ENCODE measurements at places on chromosomes 2 and 18. TPM values are rescaled to one million over a fixed set of nuclear protein-coding genes. Genes with fewer than 3 reads are reported as not detected.

DNA sequence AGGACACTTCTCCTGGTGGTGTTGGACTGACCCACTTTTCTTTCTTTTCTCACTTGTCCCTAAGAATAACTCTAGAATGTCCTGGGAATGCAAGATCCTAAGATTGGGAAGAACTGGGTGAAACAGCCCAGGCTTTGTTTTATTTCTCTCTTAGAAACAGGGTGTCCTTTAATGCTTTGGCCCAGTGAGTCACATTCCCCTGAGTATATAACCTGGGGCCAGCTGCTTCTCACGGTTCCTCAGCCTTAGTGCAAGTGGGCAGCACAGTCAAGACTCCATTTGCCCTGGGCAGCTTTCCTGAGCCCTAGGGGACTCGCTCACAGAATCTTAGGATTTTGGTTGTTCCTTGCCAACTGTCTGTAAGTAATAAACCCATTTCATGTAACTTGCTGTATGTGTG lies 355.0 kb downstream of the DSC3 start:
- DNase-seq: no peak
- H3K27ac ChIP-seq: no peak overlapping the region
- H3K27me3 ChIP-seq: no peaks in the 10 kb centered on the region
- no peaks in the 10 kb centered on the region for H3K36me3 ChIP-seq
- no peaks in the 10 kb centered on the region for H3K4me1 ChIP-seq

- H3K27ac ChIP-seq: no peak overlapping the region
- no peak overlapping the region for H3K4me3 ChIP-seq
- H3K27me3 ChIP-seq: no peaks in the 10 kb centered on the region
- H3K4me1 ChIP-seq: no peaks in the 10 kb centered on the region
- DNase-seq: no peak
Measured at GRCh38 chr18:48100651-48101165, 170.2 kb upstream of the SMAD2 start.

C2orf78 gene
- total RNA-seq: not detected

REG1A gene
- total RNA-seq: 9.4 TPM

GRCh38 chr2:157685572-157685971 lies 56.9 kb upstream of the ACVR1C start:
- no peaks in the 10 kb centered on the region for H3K36me3 ChIP-seq
- DNase-seq: no peak
- H3K27me3 ChIP-seq: no peaks in the 10 kb centered on the region
- H3K4me1 ChIP-seq: no peaks in the 10 kb centered on the region

GRCh38 chr2:179336782-179337534 lies 72.3 kb upstream of the SESTD1 start:
- no peak overlapping the region for H3K27ac ChIP-seq
- H3K36me3 ChIP-seq: no peaks in the 10 kb centered on the region
- H3K27me3 ChIP-seq: no peaks in the 10 kb centered on the region
- H3K4me1 ChIP-seq: no peaks in the 10 kb centered on the region

DNA sequence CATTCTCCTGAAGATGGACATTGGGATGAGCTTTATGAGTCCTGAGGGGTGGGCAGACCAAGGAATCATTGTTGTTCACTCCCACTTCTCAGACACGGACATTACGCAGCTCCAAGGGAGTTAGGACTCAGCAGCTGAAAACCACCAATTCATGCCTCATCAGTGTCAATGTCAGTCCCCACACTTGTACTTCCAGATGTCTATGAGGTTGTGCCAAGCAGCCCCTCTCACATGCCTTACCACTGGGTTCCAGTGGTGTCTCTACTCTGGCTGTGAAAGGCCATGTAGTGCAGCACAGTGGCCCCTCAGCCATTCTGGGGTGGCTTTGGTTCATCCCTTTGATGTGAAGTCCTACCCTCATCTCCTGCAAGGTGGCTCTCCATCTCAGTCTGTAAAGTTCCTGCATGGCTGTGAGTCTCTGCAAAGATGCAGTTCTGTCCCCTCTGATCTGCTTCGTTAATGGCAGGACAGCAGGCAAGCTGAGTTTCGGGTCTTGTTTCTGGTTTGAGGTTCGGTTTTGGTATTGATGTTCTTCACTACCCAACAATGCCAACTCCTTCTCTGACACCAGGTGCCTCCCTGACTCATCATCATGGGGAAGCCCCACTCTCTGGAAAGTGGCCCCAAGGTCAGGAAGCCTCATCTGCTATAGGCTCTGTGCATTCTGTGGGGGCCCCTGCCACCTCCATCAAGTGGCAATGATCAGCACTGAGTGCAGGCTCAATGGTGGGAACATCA lies 14.0 kb upstream of the COL6A3 start:
- no peaks in the 10 kb centered on the region for H3K27me3 ChIP-seq
- peak overlapping the region; percentile 8 for H3K27ac ChIP-seq
- H3K4me1 ChIP-seq: peaks cover 49% of the 10 kb centered on the region
- H3K4me3 ChIP-seq: no peak overlapping the region
- DNase-seq: no peak
- H3K36me3 ChIP-seq: no peaks in the 10 kb centered on the region

PROM2 gene
- 0.39 TPM for total RNA-seq

CFAP221 gene
- not detected for total RNA-seq

- H3K4me1 ChIP-seq: no peaks in the 10 kb centered on the region
- H3K27ac ChIP-seq: no peak overlapping the region
- no peak for DNase-seq
- no peak overlapping the region for H3K4me3 ChIP-seq
- H3K36me3 ChIP-seq: no peaks in the 10 kb centered on the region
Measured at GRCh38 chr2:159545085-159545484, 71.3 kb downstream of the BAZ2B start.

ROCK1 gene
- total RNA-seq: 64.2 TPM

- H3K4me3 ChIP-seq: no peak overlapping the region
- no peak for DNase-seq
- no peaks in the 10 kb centered on the region for H3K36me3 ChIP-seq
- peaks cover 14% of the 10 kb centered on the region for H3K27me3 ChIP-seq
Measured at GRCh38 chr2:26463244-26464192, 14.4 kb downstream of the OTOF start.

CCNYL1 gene
- 11.0 TPM for total RNA-seq

DNA sequence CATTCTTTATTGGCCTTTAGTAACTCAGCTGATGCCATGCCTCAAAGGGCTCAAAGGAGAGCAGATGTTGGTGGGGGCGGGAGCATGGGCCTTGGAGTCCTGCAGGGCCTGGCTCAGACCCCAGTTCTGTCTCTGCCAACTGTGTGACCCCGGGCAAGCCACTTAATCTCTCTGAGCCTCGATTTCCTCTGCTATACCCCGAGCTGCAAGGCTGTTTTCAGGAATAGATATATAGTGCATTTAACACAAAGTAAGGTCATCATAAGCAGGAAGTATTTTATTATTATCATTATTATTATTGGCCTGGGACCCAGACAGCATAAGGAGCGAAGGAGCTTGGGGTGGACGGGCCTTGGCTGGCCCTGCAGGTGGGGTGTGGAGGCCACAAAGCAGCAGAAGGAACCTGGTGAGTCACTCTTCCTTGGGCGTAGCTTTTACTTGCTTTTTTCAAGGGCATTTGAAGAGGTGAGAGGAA lies 162.7 kb downstream of the INHBB start:
- H3K36me3 ChIP-seq: no peaks in the 10 kb centered on the region
- H3K4me1 ChIP-seq: no peaks in the 10 kb centered on the region

DNA sequence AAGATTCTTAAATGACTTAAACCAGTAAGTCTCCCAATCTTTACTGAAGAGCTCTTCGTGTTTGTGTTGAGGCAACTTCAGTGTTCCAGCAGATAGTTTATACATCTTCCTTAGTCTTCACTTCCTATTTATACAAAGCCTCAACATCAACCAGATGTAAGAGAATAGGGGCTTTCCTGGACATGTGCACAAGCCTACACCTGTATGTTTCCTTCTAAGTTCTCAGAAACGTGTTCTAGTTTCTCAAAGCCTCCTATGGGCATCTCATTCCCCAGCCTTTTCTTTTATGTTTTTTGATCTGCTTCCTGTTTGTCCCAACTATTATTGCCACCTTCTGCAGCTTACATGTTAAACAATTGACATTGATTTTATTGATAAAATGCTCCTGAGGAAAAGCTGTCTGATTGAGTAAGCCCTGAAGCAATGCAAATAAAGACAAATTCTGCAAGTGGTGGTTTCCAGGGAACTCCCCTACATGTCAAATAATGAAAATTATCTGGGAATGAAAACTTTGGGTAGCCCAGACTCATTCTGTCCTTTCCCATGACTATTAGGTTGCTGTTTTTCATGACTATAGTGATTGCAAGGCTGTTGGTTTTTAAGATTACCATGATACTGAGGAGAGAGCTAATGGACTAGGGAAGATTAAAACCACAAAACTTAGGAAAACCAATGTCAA lies 663.3 kb upstream of the ACVR2A start:
- peaks cover 12% of the 10 kb centered on the region for H3K4me1 ChIP-seq
- H3K4me3 ChIP-seq: no peak overlapping the region
- H3K36me3 ChIP-seq: no peaks in the 10 kb centered on the region
- H3K27ac ChIP-seq: no peak overlapping the region
- no peaks in the 10 kb centered on the region for H3K27me3 ChIP-seq

GRCh38 chr2:58039170-58039611 lies 7.4 kb upstream of the VRK2 start:
- no peak for DNase-seq
- no peaks in the 10 kb centered on the region for H3K27me3 ChIP-seq
- H3K4me3 ChIP-seq: no peak overlapping the region
- no peaks in the 10 kb centered on the region for H3K4me1 ChIP-seq
- H3K27ac ChIP-seq: no peak overlapping the region

- peak within 1 kb of the TSS; percentile 84 for H3K4me3 ChIP-seq
- H3K4me1 ChIP-seq: peaks cover 18% of the 10 kb centered on the region
- H3K36me3 ChIP-seq: no peaks in the 10 kb centered on the region
- peak; percentile 61 for DNase-seq
- peak within 1 kb of the TSS; percentile 50 for H3K27ac ChIP-seq
Measured at GRCh38 chr2:157628477-157629415, at the start of gene ACVR1C. Gene ACVR1C (minus strand): TSS chr2:157628864. CDS start chr2:157628644, 220 bp downstream.

- no peak overlapping the region for H3K4me3 ChIP-seq
- no peak overlapping the region for H3K27ac ChIP-seq
- peaks cover 11% of the 10 kb centered on the region for H3K36me3 ChIP-seq
- no peaks in the 10 kb centered on the region for H3K27me3 ChIP-seq
- no peaks in the 10 kb centered on the region for H3K4me1 ChIP-seq
- DNase-seq: no peak
Measured at GRCh38 chr2:61055557-61055956, 10.1 kb upstream of the SANBR start.

- DNase-seq: no peak
- no peaks in the 10 kb centered on the region for H3K36me3 ChIP-seq
- H3K4me1 ChIP-seq: no peaks in the 10 kb centered on the region
Measured at GRCh38 chr2:237264480-237265219, 149.3 kb downstream of the COL6A3 start.

ASTL gene
- 10.4 TPM for total RNA-seq

- H3K4me1 ChIP-seq: no peaks in the 10 kb centered on the region
- no peak overlapping the region for H3K4me3 ChIP-seq
- no peaks in the 10 kb centered on the region for H3K27me3 ChIP-seq
- no peak overlapping the region for H3K27ac ChIP-seq
- no peak for DNase-seq
Measured at GRCh38 chr2:113842919-113843736, 46.8 kb upstream of the ACTR3 start.

GRCh38 chr2:144117086-144117485 lies 402.8 kb downstream of the ZEB2 start:
- H3K27ac ChIP-seq: no peak overlapping the region
- no peaks in the 10 kb centered on the region for H3K27me3 ChIP-seq
- H3K4me3 ChIP-seq: no peak overlapping the region
- no peaks in the 10 kb centered on the region for H3K36me3 ChIP-seq

ADGRF3 gene
- 1.3 TPM for total RNA-seq

DNA sequence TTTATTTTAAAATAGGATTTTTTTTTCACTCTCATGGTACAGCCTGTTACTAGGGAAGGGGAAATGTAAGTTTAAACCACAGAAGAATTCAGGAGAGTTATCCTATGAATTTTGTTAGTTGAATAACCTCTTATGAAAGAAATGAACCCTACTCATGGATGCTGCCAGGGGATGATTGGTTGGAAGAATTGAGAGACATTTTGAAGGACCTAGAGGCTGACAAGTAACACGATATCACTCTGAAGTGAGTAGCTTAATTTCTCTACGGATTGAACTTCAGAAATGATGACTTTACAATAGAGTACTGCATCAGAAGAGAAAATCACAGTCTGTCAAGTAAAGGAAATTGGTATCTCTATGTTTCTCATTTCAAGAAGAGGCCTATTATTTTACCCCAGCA lies 1346.2 kb downstream of the SUCLG1 start:
- DNase-seq: no peak
- H3K27me3 ChIP-seq: no peaks in the 10 kb centered on the region
- no peak overlapping the region for H3K4me3 ChIP-seq
- no peaks in the 10 kb centered on the region for H3K4me1 ChIP-seq
- no peaks in the 10 kb centered on the region for H3K36me3 ChIP-seq

ST8SIA5 gene
- not detected for total RNA-seq

- H3K36me3 ChIP-seq: no peaks in the 10 kb centered on the region
- no peaks in the 10 kb centered on the region for H3K4me1 ChIP-seq
- no peak overlapping the region for H3K27ac ChIP-seq
- H3K27me3 ChIP-seq: no peaks in the 10 kb centered on the region
- DNase-seq: no peak
- no peak overlapping the region for H3K4me3 ChIP-seq
Measured at GRCh38 chr2:201678401-201678800, 20.0 kb downstream of the MPP4 start.

DNA sequence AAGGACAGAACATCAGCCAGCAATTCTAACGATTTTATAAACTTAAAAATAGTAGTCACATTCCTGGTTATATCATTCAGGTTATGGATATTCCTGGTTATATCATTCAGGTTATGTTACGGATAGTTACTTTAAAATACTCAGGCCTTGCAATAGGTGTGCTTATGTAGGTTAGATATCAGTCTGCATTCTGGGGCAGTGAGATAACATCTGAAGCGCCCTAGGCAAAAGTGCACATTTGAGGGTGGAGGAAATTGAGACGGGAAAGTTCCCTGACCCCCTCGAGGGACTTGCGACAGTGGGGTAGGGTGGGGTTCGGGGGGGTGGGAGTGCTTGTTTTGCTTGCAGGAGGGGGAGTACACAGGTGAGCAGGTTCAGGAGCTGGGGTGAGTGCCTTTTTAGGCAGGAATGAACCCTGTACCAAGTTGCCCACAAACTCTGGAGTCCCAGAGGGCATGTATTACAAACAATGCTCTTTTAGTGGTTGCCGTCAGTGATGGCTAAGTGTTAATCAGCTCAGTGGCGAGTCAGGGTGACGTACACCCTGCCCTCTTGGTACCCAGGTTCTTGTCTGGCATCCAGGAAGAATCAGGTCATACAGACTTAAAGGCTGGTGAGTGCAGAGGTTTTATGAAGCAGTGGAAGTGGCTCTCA lies 31.8 kb downstream of the CREG2 start:
- H3K27me3 ChIP-seq: no peaks in the 10 kb centered on the region
- H3K36me3 ChIP-seq: no peaks in the 10 kb centered on the region
- H3K4me1 ChIP-seq: no peaks in the 10 kb centered on the region
- H3K4me3 ChIP-seq: no peak overlapping the region
- H3K27ac ChIP-seq: no peak overlapping the region

FBXO11 gene
- 88.9 TPM for total RNA-seq

UGT1A9 gene
- total RNA-seq: not detected

CCDC68 gene
- total RNA-seq: not detected

Data from T-cell (primary cell).